ENCODE measurements at places on chromosomes 11 and 22. TPM values are rescaled to one million over a fixed set of nuclear protein-coding genes. Genes with fewer than 3 reads are reported as not detected.

GRCh38 chr11:130263351-130263750 lies 51.4 kb downstream of the ZBTB44 start:
- DNase-seq, result no peak

- peak; percentile 33 for DNase-seq
Observed at GRCh38 chr11:117519590-117519989, 191.9 kb downstream of the CEP164 start.

The SERPIND1 gene
- not detected for total RNA-seq

DNA sequence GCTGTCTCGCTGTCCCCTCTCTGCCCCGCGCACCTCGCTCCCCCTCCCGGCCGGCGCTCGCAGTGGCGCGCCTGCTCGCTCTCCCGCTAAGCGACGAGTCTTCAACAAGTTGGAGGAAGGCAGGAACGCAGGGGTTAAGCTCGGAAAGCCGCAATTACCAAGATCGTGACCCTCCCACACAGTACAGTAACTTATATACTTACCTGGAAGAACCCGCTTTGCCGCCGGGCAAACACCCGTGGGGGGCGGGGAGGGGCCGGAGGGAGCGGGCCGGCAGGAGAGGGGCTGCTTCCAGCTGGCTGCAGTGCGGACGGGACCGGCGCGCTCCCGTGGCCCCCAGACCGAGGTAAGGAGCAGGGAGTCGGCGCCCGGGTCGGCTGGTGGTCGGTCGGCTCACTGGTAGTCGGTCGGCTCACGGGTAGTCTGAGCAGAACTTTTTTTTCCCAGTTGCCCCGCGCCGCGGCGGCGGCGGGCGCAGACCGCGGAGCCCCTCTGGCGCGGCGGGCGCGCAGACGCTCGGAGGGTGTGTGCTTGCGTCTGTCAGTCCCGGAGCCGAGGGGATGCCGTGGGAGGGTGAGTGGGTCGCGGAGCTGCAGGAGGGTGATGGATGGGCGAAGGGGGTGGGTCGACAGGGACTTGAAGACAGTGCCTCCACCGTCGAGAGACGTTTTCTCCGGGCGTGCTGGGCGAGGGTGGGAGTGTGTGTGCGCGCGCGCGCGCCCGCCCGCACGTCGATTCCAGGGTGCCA lies 101.2 kb upstream of the HSD17B12 start:
- no peak for DNase-seq

DNA sequence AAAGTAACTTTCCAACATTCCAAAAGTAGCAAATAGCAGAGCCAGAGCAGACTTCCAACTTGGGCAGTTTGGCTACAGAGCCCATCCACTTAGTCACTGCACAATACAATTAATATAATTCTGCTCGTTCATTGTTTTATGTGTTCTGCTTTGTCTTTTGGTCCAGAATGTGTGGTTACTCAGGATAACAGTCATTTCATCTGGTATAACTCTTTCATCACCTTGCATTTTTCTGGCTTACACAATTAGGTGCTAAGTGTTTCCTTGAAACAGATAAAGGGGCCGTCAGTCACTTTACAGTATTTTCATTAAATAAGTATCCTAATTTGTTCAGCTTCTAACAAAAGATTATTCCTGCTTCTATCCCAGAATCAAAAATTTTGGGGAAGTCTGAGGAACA lies 87.2 kb downstream of the LARGE2 start:
- no peak for DNase-seq
